AG08395 (cell line): ENCODE measurements at places on chromosomes 16 and 17.

- DNase-seq = no peak
Measured at GRCh38 chr16:13902677-13903076, 17.3 kb upstream of the ERCC4 start.

DNA sequence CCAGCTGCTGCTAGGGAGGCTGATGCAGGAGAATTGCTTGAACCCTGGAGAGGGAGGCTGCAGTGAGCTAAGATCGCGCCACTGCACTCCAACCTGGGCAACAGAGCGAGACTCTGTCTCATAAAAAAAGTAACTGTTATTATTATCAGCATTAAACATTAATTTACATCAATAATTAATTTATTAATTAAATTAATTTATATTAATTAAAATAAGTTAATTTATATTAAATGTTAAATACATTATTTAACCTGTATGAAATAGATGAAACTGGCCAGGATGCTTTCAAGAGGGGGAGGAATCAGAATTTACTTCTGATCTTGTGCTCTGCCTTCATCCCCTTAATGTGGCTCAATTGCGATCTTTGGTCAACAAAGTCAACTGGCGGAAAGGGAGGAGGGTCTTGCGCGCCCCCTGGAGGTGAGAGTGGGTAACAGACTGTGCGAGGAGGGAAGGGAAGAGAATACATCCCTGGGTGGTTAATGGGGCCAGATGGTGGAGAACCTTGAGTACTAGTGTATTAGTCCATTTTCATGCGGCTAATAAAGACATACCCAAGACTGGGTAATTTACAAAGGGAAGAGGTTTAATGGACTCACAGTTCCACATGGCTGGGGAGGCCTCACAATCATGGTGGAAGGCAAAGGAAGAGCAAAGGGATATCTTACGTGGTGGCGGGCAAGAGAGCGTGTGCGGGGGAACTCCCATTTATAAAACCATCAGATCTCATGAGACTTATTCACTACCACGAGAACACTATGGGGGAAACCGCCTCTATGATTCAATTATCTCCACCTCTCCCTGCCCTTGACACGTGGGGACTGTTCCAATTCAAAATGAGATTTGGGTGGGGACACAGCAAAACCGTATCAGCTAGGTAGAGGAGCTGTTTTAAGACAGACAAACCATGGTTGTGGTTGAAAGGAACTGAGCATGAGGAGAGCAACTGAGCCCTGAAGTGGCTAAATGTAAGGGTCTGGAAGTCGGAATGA lies 15.7 kb upstream of the CPPED1 start:
- DNase-seq = peak; percentile 85

- DNase-seq = peak; percentile 47
Measured at GRCh38 chr17:17606416-17607000, 15.0 kb upstream of the PEMT start.

DNA sequence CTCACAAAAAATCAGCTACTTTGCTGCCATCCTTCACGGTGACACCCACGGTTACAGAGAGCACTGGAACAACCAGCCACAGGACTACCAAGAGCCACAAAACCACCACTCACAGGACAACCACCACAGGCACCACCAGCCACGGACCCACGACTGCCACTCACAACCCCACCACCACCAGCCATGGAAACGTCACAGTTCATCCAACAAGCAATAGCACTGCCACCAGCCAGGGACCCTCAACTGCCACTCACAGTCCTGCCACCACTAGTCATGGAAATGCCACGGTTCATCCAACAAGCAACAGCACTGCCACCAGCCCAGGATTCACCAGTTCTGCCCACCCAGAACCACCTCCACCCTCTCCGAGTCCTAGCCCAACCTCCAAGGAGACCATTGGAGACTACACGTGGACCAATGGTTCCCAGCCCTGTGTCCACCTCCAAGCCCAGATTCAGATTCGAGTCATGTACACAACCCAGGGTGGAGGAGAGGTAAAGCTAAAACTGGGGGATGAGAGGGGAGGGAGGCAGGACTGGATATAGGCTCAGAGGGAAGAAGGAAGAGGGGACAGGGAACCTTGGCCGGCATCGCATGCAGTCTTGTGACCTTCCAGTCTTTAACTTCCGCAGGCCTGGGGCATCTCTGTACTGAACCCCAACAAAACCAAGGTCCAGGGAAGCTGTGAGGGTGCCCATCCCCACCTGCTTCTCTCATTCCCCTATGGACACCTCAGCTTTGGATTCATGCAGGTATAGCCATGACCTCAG lies 581 bp downstream of the CD68 start:
- no peak for DNase-seq

DNA sequence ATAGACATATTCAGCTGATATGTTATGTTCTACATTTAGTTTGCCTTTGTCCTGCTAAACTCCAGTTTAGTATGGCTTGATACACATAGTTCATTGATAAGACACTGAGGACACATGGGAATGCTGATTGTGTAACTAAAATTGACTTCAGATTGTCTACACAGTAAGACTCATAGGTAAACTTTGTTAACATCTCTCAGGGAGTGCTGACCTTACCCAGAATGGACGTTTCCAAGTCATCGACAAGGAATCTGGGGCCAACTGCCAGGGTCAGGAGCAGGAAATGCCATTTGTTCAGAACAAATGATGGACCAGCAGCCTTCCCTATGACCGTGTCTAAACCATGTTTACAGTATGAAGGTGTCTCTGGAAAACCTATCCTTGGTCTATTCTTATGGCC lies 58.7 kb downstream of the DYNLRB2 start:
- no peak for DNase-seq

GRCh38 chr16:75789237-75789636 lies 62.9 kb upstream of the CPHXL start:
- DNase-seq = peak; percentile 66
